G401 (cell line): ENCODE measurements at places on chromosomes 1 and 21. TPM values are rescaled to one million over a fixed set of nuclear protein-coding genes. Genes with fewer than 3 reads are reported as not detected.

DNA sequence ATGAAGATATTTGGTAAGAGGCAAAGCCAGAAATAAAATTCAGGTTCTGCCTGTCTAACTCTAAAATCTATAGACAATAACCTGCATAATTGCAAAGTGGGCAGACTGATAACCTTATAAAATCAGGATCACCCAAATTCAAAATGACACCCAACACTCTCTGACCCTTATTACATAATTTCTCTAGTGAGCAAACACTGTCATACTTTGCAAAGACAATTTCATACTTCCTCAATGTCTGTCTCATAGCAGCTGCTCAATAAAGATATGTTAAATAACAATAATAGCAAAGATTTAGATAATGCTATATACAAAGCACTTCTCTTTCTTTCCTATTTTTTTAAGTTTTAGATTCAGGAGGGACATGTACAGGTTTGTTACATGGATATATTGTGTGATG, 118.5 kb downstream of the UCHL5 start:
- DNase-seq, result no peak

DNA sequence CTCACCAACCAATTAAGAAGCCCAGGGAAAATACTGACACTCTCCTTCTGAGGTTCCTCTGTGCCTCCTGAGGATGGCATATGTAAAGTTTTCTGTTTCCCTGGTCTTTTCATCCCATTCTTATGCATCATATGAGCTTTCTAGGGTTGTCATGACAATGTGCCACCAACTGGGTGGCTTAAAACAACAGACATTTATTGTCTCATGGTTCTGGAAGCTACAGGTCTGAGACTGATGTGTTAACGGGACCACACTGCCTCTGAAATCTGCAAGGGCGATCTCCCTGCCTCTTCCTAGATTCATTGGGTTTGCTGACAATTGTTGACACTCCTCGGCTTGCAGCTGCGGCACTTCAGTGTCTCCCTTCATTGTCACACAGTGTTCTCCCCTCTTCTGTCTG, 308.4 kb downstream of the RGS7 start:
- DNase-seq, result no peak

- DNase-seq, result no peak
Measured at GRCh38 chr21:14548779-14549178, 2.7 kb upstream of the SAMSN1 start.

Gene OR2L3
- total RNA-seq, result not detected in 2 replicates

Gene FCAMR
- total RNA-seq, result not detected in 2 replicates
